ENCODE measurements at places on chromosomes 13 and 19. TPM values are rescaled to one million over a fixed set of nuclear protein-coding genes. Genes with fewer than 3 reads are reported as not detected.

GPX4 gene
- 517 TPM for total RNA-seq

LCP1 gene
- total RNA-seq, result 133 TPM

VSTM2B gene
- total RNA-seq, result not detected

DNA sequence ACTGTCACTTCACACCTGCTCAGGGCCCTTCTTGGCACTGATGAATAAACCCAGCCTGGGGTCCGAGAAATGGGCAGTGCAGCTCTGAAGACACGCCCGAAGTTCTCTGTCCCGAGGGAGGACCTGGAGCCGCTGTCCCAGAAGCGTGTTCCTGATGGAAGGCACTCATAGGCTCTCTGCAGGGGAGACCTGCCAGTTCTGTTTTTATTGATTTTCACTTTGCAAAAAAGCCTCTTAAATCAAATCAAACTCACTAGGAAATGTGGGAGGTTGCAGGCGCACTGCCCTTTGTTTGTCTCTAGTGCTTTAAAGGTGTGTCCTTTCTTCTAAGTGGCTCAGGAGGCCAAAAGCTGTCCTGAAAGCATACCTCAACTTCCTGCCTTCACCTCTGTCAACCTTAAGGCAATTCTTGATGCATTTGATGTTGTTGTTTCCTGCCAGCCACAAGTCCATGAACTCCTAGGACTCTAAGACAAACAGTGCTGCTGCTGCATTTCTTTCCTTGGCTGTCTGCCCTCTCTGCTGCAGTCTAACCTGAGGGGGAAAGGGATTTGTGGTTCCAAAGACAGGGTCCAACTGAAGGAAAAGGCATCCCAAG, 663.2 kb downstream of the UQCRFS1 start:
- no peak for DNase-seq

DNA sequence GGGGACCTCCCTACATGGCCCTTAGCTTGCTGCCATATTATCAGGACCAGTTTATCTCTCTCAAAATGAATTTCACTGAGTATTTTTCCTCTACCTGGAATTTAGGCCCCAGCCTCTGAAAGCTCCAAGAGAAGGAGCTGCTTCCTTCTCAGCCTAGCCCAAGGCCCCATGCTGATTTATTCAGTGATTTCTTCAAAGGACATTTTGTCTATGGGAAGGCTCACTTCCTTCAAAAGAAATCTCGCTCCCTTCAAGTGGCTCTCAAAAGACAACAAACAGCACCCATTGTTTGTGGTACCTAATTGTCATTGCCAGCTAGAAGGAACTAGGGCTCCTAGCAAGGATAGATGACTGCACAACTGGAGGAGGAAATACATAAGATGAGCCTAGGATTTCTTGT, 172.4 kb downstream of the SLC7A1 start:
- DNase-seq, result no peak

GRCh38 chr19:35991731-35992450, 3.1 kb upstream of the SDHAF1 start:
- DNase-seq, result no peak
